Activated effector memory CD4-positive, alpha-beta T cell treated with anti-CD3 and anti-CD28 coated beads, Interleukin-2, amount 50 U/mL, for 16 hours (primary cell): ENCODE measurements at places on chromosomes 7 and 10.
A peak's percentile ranks its signal among the peaks of the same experiment; 100 is the strongest.

DNA sequence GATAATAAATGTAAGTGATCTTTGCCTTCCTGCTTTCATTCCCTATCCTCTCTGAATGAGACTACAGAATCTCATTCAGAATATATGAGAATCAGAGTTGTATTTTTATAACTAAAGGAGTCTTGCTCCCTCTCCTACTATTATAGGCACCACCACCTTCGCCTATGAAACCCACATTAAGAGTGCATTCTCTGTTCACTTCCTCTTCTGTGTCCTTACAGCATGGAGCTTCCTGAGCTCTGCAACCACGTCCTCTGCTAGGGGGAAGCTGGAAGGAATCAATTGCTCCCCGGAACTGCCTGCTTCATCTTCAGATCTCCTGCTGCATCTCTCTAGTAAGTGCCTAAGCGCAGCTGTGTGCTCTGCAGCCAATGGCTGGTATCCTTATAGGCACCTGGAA is 820.7 kb downstream of the GRID1 start:
- DNase-seq, result no peak

GRCh38 chr7:26724795-26725194 is 139.6 kb downstream of the SKAP2 start:
- no peak for DNase-seq

DNA sequence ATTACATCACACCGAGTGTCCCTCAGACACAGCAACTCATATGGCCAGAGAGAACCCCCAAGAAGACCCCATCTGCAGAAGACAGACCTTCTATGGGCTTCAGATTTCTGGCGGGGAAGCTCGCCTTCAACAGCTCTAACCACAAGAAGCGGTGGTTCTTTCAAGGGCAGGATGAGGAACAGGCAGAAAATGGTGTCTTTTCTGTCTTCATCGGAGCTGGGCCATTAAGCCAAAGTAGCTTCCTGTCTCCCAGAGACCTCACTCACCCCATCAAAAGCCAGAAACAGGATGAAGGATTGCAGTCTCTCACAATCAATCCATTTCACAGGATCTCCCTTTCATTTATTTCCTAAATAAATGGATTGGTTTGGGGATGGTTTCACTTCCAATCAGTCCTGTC is 149.1 kb downstream of the HERPUD2 start:
- DNase-seq, result no peak

DNA sequence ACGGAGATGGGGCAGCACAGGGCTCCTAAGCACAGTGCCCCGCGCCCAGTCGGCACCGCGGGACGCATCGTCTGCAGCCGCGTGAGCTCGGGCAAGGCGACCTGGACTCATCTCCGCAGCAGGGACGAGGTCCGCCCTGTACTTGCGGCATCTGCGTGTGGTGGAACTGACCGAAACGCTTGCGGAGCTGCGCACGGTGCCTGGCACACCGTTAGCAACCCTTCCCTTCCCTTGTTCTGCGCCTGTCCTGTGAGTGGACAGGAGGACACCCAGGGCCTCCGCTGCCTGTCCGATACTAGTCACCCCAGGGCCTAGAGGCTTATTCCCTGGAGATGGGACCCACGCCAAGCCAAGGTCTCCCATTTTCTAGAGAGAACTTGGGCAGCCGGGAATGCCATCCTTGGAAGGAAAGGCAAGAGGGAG is 98.5 kb downstream of the WDR11 start:
- no peak for DNase-seq

GRCh38 chr7:120825576-120825975 is 32.4 kb downstream of the TSPAN12 start:
- DNase-seq, result no peak

DNA sequence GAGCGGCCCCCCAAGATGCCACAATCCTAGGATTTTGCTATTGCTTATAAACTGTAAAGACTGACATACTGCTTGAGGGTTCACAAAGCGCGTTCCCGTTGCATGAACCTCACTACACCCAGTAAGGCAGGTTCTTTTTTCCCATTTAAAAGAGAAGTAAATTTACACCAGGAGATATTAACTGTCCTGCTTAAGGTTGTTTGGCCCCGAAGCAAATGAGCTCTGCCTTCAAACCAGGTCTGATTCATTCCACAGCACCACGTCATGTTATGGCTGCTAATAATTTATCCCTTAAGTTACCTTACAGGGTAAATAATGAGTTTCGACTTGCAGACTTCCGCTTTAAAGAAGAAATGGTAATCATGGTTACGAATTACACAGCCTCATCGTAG is 559 bp upstream of the FKBP14 start:
- DNase-seq, result peak; percentile 73

GRCh38 chr10:94092848-94093247 is 99.1 kb downstream of the PLCE1 start:
- no peak for DNase-seq

GRCh38 chr10:108496106-108496505 is 1331.6 kb upstream of the SORCS1 start:
- no peak for DNase-seq

- DNase-seq, result peak; percentile 72
Measured at GRCh38 chr10:59905066-59905730, 1.2 kb downstream of the CCDC6 start.

GRCh38 chr10:114402233-114402632 is 2.1 kb downstream of the AFAP1L2 start:
- DNase-seq, result no peak

DNA sequence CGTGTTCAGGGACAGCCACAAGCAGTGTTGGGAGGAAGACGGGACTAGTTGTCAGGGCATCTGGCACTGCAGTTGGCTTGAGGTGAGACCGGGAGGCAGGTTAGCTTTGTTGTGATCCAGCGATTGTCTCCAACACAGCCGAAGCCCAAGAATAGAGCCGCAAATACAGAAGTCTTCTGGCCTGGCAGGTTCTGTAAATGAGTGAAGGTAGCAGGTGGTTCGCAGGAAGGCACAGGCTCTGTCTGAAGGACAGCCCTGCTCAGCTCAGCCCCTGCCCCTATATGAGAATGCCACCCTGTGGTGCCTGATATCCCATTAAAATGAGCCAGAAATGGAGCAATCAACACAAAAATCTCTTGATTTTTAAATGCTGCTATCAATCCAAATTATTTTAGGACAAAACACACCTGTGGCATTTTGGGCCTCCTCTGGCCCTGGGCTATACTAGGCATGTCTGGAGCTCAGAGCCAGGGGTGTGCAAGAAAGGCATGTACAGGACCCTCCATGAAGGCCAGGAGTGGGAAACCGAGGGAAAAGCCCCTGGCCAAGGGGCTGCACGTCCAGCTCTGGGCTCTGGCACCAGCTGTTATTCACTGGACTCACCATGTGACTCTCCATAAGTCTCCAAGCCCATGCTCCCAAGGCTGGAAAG is 11.2 kb upstream of the C10orf71 start:
- DNase-seq, result no peak

DNA sequence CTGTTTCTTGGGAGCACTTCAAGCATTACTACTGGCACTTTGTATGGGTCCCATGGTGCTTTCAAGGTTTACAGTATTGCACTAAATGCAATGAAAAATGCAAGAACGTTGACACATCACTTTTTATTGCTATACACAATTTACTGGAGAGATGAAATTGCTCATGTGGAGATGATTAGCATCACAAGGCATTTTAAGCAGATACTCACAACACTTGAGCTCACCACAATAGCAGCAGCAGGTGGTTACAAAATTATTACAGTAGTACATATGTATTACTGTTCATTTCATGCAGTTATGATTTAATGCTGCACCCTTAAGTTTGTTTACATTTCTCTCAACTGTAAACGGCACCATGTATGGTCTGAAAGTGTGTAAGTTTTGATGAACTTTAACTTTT is 537.7 kb downstream of the GRM8 start:
- no peak for DNase-seq

- DNase-seq, result no peak
Measured at GRCh38 chr10:127306479-127306878, 110.1 kb upstream of the INSYN2A start.

DNA sequence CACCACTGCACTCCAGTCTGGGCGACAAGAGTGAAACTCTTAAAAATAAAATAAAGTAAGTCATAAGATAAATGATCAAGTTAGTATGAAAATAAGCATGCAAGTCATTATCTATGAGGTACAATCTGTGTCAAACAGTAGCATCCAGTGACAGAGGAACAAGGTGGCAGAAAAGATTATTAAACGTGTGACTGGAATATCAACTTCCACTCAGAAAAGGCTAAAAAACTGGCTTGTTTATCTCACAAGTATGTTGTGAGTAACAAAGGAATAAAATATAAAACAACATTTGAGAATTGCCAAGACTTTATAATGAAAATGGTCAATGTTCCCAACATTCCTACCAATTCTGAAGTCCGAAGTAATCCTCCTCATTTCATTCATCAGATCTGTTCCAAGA is 30.3 kb downstream of the ITGB1 start:
- DNase-seq, result no peak

DNA sequence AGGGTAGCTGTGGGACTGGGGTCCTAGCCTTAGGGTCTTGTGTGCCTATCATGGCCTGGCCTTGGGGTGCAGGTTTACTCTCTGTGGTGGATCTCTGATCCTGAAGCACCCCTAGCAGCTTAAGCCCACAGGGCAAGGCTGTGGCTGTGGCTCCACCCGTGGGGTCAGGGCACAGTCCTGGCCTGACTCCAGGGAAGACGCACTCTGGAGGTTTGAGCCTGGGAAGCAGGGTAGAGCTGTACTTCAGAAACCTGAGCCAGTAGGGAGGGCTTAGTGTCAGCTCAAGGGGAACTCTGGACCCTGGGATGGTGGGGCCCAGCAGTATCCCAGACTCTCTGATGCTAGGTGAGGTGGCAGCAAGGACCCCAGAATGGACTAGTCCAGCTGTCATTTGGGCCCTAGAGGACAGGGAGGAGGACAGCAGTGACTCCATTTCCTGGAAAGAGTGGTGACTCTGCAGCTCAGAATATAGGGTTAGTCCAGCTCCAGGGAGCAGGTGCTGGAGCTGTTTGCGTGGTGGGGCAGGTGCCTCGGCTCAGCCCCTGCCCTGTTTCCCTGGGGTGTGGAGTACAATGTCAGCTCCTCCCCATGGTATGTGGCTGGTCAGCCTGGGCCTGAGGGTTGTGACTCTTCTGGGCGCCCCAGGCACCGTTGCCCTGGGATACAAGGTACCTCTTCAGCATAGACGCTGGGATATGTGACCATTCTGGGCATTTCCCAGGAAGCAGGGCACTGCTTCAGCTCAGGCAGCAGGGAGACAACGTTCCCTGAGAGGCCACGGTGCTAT is 15.8 kb downstream of the GTPBP4 start:
- peak; percentile 34 for DNase-seq

DNA sequence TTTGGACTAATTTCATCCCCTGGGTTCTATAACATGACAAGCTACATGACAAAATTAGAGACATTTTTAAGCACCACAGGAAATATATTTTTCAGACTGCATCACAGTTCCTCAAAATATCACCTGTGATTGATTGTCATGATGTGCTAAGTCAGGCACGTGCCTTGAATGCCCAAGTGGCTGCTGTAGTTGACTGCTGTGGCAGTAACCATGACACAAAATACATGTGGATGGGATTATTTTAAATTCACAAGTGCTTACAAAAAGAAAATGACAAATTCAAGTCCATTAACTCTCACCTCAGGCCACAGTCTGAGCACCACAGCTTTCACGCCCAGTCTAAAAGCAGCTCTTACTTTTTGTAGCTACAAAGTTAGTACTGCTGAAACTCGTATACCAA is 45.5 kb downstream of the TNPO3 start:
- no peak for DNase-seq

DNA sequence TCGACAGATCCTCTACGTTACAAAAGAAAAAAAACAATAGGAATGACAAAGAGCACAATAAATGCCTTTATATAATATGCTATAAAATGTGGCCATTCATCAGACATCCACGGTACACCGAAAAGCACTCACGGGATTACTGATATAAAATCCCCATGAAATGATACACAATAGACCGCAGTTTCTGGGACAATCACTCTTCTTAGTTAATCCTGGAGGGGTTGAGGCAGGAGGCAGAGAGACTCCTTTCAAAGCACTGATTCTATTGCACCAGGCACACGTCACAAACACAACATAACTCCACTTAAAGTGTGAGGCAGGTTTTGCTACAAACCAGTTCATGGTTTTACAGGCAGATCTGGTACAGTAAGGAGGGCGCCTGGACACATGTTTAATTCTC is 113.8 kb downstream of the FGFR2 start:
- DNase-seq, result no peak

- no peak for DNase-seq
Measured at GRCh38 chr10:113442336-113442735, 110.5 kb upstream of the HABP2 start.

GRCh38 chr10:130686689-130687300 is 550.6 kb downstream of the GLRX3 start:
- no peak for DNase-seq

GRCh38 chr10:48657416-48657815 is 27.3 kb upstream of the WDFY4 start:
- no peak for DNase-seq

DNA sequence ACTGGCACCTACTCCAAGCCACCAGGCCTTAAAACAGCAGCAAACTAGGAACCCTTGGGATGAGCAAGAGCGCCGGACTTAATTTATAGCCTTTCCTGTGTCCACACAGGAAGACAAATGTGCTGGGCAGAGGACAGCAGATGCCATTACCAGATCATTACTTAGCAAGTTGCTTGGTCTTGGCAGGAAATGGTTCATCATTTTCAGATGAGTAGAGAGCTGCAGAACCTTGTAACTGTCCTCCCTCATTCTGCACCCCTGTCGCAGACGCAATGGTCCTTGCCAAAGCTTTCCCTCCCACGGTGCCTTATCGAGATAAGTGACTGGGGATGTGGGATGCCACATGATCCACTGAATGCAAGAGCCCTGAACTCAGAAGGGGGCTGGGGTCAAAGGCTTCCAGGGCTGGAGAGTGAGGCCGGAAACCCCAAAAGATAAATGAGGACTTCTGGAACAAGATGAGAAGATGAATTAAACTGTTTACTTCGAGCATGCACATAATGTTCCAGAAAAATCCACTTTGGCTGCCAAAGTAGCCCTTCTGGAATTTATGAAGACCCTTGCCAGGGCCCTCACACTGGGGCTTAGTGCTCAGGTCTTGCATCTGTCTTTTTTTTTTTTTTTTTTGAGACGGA is 145.6 kb upstream of the ZNF32 start:
- no peak for DNase-seq

DNA sequence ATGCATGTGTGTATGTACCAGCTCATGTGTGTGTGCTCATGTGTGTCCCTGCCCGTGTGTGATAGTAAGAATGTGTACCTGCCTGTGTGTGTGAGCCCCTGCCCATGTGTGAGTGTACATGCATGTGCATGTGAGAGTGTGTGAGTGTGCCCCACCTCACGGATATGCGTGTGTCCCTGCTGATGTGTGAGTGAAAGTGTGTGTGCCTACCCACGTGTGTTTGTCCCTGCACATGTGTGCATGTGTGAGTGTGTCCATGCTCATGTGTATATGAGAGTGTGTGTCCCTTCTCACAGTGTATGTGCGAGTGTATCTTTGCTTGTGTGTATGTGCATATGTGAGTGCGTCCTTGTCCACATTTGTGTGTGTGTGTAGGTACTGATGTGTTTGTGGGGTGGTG is 69.6 kb downstream of the CDH23 start:
- no peak for DNase-seq
